Right kidney (tissue), 9 donors: ENCODE measurements at places on chromosomes 16 and 17.

DNA sequence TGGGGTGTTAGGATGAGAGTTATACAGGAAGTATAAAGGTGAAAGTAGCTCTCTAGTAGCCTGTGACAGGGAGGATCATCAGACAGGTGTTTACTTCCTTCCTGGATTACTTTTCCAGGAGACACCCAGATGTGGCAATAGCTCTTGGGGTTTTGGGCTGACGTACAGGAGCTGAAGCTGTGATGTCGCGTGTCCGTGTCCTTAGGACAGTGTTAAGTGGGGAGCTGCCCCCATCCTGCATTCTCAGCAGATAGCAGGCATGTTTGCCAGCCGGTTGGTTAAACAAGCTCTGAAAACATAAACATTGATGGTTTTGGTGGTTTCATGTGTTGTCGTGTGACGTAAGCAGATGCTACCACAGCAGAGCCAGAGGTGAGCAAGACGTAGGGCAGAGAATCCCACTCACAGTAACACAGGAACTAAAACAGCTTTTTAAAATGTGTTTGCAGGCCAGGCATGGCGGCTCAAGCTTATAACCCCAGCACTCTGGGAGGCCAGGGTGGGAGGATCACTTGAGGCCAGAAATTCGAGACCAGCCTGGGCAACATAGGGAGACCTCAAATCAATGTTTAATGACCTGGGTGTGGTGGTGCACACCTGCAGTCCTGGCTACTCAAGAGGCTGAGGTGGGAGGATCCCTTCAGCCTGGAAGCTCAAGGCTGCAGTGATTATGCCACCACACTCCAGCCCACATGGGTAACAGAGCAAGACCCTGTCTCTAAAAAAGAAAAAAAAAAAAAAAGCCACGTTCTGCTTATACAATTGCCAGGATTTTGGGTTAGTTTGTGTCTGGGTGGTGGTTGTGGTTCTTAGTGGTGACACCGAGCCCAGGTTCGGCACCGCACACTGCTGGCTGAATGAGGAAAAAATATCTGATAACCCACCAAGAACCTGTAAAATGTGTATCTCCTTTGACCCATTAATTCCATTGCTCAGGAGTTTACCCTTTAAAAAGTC is 18.2 kb upstream of the IL17C start:
- no peak for DNase-seq

DNA sequence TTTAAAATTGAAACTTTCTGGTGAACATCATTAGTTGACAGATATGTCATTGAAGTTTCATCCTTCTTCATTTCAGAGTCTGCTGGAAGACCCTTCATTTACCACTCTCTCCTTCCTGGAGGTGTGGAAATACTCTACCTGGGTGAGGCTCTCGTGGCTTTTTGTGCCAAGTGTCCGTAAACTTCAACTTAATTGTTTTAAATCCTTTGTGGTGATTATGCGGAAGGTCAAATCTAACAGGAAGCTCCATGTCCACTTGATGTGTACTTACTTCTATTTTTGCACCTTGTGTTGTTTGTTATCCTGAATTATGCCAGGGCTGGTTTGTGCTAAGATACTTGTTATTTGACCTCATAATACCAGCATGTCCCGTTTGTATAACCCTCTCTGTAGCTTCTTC is 129.2 kb downstream of the WWOX start:
- no peak for DNase-seq

- no peak for DNase-seq
Measured at GRCh38 chr17:41151525-41151924, 1.9 kb upstream of the KRTAP4-5 start.

DNA sequence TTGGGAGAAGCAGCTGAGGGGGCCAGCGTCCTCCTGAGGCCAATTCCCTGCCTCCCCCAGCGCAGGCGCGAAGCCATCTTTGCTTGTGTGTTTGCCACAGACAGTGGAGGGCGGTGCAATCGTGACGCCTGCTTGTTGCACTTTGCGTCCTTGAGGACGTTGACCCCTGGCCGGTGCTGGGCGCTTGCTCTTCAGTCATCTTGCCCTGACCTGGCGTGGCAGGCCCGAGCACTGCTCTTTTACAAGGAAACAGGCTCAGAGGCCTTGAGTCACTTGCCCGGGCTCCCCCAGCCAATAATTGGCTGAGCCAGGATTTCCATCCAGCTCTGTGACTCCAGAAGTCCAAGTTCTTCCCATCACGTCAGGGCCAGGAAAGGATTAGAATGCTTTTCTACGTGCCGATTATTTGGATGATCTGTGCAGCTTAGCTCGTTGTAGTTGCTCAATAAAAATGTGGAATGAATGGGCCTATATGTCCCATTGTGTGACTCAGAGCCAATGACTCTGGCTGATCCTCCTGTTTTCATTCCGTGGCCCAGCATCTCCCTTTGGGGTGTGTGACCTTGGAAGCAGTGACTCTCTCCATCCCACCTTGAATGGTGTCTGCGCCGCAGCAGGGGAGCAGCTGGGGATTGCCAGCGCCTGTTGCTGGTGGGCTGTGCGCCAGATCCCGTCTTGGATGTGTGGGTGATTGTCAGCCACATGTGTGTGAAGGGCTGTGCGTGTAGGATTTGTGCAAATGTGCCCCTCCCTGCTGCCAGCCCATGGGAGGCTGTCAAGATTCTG is 214.1 kb downstream of the SEC14L1 start:
- DNase-seq: no peak

GRCh38 chr17:27463235-27463677 is 7.0 kb downstream of the KSR1 start:
- DNase-seq: no peak

- DNase-seq: no peak
Measured at GRCh38 chr16:48173889-48174288, 18.1 kb upstream of the ABCC12 start.

GRCh38 chr16:53031323-53031942 is 21.3 kb downstream of the CHD9NB start:
- DNase-seq: no peak

GRCh38 chr16:68739964-68740627 is 3.0 kb downstream of the CDH1 start:
- DNase-seq: no peak

- no peak for DNase-seq
Measured at GRCh38 chr16:10867199-10867598, 9.8 kb upstream of the CIITA start.

DNA sequence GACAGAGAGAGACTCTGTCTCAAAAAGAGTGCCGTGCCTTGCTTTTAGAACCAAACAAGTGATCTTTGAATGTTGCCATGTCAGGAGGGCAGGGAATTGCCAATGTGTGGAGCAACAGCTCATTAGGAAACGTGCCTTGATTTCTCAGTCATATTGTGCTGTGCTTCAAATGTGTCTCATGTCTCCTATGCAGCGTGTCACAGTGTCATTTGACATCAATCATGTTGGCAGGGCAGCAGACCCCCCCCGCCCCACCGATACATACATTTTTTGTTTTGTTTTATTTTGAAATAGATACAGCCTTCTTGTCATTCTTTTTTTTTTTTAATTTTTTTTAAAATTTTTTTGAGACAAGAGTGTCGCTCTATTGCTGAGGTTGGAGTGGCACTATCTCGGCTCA is 22.1 kb downstream of the MRC2 start:
- no peak for DNase-seq
